ENCODE measurements at places on chromosomes 7 and 10.

DNA sequence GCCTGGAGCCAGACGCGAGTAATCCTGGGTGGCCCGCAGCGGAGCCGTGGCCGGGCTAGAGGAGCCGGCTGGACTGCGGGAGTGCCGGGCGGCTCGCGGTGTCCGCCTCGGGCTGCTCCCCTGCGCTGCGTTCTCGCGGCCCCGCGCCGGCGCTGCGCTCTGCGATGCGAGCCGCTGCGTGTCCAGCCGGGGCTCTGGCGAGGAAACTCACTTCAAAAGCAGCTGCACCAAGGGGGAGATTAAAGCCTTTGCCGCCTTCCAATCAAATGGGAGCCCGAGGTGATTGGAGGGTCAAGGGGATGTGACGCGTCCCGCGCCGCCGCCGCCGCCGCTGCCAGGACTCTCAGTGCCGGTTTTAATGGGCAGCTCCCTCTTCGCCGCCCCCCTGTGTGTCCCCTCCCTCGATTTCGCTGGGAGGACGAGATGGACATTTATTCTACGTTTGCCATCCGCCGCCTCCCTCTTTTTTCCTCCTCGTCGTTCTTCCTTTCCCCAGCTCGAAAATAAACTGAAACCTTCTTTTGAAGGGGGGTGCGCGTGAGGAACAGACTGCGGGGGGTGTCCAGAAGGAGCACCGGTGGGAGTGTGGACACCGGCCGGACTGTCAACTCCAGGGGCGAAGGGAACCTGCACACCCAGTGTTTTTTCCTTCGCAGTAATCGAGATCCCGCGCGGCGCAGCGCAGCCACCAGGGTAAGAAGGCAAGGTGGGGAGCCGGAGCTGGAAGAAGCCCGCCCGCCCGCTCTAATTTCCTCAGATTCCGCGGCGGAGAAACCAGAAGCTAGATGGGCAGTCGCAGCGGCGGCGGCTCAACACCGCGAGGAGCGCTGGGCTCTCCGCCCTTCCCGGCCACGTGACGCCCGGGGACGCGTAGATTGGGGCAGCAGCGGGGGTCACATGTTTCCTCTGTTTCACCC lies at the start of gene ZNF503:
Gene ZNF503 (minus strand): TSS at position 196 of the 917 bp plus-strand sequence. CDS start 345 bp downstream, outside the sequence.
- peak; percentile 61 for DNase-seq

DNA sequence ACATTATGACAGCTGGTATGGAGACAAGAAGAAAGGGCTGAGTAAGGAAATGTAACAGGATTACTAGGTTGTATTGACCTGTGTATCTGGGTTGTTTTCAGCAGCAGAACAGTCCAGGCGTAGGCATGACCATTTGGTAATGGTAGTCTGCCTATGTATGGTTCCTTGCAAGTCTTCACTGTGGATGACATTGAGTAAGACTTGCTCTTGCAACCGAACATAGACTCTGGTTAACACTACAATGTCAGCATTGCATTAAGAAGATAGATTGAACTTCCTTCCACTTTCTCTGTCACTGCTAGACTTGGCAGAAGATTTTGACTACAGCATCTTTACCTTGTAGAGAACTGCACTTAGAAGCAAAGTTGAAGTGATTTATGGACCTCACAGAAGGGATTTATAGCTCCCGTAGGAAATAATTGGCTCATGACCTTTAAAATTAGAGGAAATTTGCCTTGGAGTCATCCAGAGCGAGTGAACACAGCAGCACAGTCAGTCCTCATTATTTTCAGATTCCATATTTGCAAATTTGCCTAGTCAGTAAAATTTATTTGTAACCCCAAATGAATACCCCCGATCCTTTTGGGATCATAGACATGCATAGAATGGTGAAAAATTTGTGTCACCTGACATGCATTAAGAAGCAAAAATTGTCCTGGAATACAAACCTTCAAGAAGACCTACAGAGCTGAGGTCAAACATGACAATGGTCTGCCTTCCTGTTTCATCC lies 79.6 kb upstream of the STRIP2 start:
- no peak for DNase-seq

DNA sequence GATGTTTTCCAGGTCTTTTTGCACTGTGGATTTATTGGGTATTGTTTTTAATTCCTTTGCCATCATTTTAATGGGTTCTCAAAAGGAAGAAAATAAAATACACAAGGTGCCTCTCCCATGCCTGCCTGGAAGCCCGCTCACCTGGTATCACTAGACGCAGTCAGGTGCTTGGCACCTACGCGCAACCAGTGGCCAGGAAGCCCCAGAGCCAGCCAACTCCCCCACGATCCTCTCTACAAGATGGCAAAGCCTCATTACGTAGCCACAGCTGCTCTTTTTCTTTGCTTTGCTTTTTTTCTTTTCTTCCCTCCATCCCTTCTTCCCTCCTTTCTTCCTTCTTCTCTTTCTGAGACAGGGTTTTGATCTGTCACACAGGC lies 34.3 kb downstream of the BAIAP2L1 start:
- DNase-seq = no peak

- no peak for DNase-seq
These were observed 82.4 kb upstream of the SDK1 start for GRCh38 chr7:3218411-3219225.

- no peak for DNase-seq
These were observed 894 bp downstream of the ATXN7L1 start for GRCh38 chr7:105875505-105875904.

GRCh38 chr7:126501617-126502016 lies 751.1 kb downstream of the GRM8 start:
- DNase-seq = no peak
